Natural killer cell treated with Interleukin-12 subunit alpha and Interleukin-12 subunit beta and Interleukin-15 and Interleukin-18, amount 100 ng/mL, for 72 hours (primary cell): ENCODE measurements at places on chromosomes 4 and X. TPM values are rescaled to one million over a fixed set of nuclear protein-coding genes. Genes with fewer than 3 reads are reported as not detected.

Gene LRPAP1
- total RNA-seq, result 118 TPM

Gene DCAF12L2
- not detected for total RNA-seq

Gene SUV39H1
- 33.8 TPM for total RNA-seq

Gene PPP1R2C
- total RNA-seq, result not detected

Gene MAGEA6
- not detected for total RNA-seq

Gene MAGEB17
- total RNA-seq, result not detected

Gene AFM
- total RNA-seq, result not detected

Gene SULT1E1
- total RNA-seq, result not detected

Gene DNAAF6
- not detected for total RNA-seq

Gene ADGRG2
- 0.11 TPM for total RNA-seq

Gene SYTL4
- total RNA-seq, result not detected

Gene NPFFR2
- not detected for total RNA-seq

Gene OTC
- not detected for total RNA-seq

DNA sequence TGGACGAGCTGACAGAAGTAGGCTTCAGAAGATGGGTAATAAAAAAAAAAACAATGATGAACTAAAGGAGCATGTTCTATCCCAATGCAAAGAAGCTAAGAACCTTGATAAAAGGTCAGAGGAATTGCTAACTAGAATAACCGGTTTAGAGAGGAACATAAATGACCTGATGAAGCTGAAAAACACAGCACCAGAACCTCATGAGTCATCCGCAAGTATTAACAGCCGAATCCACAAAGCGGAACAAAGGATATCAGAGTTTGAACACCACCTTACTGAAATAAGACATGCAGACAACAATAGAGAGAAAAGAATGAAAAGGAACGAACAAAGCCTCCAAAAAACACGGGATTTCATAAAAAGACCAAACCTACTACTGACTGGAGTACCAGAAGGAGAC is 10.5 kb downstream of the NELFA start:
- no peaks in the 10 kb centered on the region for H3K27me3 ChIP-seq
- H3K27ac ChIP-seq, result no peak overlapping the region
- peaks cover 54% of the 10 kb centered on the region for H3K36me3 ChIP-seq
- no peak overlapping the region for H3K4me3 ChIP-seq

DNA sequence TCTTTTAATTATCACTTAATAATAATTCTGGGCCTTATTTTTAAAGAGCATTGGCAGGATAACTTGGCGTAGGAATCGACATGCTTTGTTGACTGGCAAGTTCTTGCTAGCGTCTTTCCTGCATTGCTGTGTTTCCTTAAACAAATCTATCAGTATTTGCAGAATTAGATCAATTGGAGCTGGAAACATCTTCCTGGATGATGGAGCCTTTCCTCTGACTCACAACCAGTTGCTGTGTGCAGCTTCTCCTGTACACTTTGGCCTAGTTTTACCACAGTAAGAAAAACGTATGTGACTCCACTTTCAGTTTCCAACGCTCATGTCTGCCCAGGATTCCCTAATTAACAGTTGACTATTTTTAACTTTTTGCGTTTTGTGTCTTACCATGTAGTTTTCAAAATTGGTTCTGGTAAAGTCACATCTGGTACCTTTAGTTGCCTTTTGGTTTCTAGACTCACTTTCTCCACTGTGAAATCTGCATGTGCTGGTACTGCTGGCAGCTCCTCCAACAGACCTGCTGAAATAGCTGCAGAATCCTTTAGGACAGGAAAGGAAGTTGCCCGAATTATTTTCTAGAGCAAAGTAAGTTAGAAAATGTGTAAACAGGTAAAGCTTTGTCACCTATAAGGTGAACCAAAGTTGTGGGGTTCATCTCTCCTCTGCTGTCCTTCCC is 553.2 kb upstream of the FAT1 start:
- no peak for DNase-seq
- no peak overlapping the region for H3K27ac ChIP-seq
- H3K4me1 ChIP-seq, result no peaks in the 10 kb centered on the region
- H3K4me3 ChIP-seq, result no peak overlapping the region
- H3K27me3 ChIP-seq, result no peaks in the 10 kb centered on the region

DNA sequence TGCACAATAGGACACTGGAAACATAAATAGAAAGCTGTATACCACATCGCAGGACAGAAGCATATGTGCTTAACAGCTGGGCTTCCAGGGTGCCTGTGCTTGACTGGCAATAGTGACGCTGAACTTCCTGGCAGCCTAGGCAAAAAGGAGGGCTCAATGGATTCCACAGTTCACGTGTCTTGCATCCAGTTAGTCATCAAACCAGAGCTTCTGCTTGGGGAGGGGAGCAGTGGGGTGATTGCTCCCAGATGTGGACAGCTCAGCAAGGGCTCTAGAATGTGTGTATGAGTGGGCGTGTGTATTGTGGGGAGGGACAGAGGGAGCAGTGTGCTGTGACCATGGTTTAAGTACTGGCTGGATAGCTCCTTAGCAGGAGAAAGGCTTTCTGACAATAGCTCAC is 2.3 kb downstream of the PRRG3 start:
- DNase-seq, result no peak
- H3K27ac ChIP-seq, result no peak overlapping the region
- H3K4me3 ChIP-seq, result no peak overlapping the region
- peaks cover 8% of the 10 kb centered on the region for H3K27me3 ChIP-seq
- H3K36me3 ChIP-seq, result no peaks in the 10 kb centered on the region
- H3K4me1 ChIP-seq, result no peaks in the 10 kb centered on the region

DNA sequence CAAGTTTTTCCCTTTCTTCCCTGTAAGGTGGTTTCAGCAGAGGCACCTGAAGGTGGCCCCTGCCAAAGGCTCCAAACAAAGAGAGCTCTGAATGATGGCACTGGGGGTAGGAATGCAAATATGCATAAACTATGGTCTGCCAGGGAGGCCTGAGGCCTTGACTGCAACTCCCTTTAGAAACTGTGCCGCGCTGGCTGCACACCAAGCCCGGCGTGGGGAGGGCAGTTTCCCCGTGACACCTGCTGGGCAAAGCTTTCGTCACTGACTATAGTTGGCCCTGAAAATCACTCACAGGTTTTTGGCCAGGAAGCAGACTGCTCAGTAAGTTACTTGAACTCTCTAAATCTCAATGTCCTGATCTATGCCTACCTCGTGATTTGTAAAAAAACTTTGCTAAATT is 97.8 kb upstream of the ATOH1 start:
- H3K27me3 ChIP-seq, result no peaks in the 10 kb centered on the region
- H3K4me1 ChIP-seq, result no peaks in the 10 kb centered on the region
- H3K4me3 ChIP-seq, result no peak overlapping the region
- no peaks in the 10 kb centered on the region for H3K36me3 ChIP-seq

DNA sequence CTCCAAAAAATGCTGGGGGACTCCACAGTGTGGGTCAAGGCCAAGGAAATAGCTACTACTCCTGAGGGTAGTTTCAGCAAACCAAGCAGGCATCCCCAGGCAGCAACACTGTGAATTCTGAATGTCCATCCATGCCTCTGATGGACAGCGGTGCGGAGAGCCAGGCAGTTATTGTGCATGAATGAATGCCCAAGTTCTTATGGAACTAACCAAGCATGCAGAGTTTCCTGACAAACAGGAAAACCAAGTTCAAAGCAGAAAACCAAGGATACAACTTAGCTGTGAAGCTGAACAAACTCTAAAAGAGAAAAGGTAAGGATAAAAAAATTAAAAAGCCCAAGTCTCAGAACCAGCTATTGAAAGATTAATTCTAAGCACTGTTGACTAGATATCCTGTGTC is 642.6 kb upstream of the HS3ST1 start:
- H3K4me3 ChIP-seq, result no peak overlapping the region
- H3K4me1 ChIP-seq, result no peaks in the 10 kb centered on the region
- H3K36me3 ChIP-seq, result no peaks in the 10 kb centered on the region
- no peak overlapping the region for H3K27ac ChIP-seq

- peaks cover 30% of the 10 kb centered on the region for H3K4me1 ChIP-seq
- H3K36me3 ChIP-seq, result peaks cover 10% of the 10 kb centered on the region
- H3K27ac ChIP-seq, result peak overlapping the region; percentile 30
These were observed 58.0 kb downstream of the SEPTIN11 start for GRCh38 chr4:77007358-77008230.

GRCh38 chr4:52317981-52318380 is 266.9 kb downstream of the SPATA18 start:
- H3K4me1 ChIP-seq, result no peaks in the 10 kb centered on the region
- peaks cover 5% of the 10 kb centered on the region for H3K36me3 ChIP-seq
- no peak overlapping the region for H3K4me3 ChIP-seq
- no peaks in the 10 kb centered on the region for H3K27me3 ChIP-seq

GRCh38 chrX:11364835-11365234 is 71.6 kb downstream of the AMELX start:
- no peaks in the 10 kb centered on the region for H3K36me3 ChIP-seq
- H3K27ac ChIP-seq, result no peak overlapping the region
- no peak for DNase-seq
- H3K4me3 ChIP-seq, result no peak overlapping the region
- no peaks in the 10 kb centered on the region for H3K27me3 ChIP-seq
- H3K4me1 ChIP-seq, result no peaks in the 10 kb centered on the region

DNA sequence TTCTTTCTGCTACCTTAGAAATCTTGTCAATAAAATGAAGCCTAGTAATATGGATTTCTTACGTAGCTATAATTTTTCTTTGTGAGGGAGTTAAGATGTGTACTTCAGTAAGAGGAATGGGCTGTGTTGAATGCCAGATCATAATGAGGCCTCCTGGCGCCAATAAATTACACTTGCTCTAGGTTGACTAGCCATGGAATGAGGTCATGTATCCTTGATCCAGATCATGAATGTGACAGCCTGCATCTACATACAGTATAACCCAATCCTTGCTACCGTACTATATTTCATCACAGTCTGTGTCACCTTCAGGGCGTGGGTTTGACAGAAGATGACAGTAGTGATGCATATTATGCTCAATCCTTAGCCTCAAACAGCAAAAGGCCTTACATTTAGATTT is 36.2 kb downstream of the NHS start:
- peaks cover 17% of the 10 kb centered on the region for H3K27me3 ChIP-seq
- no peak overlapping the region for H3K27ac ChIP-seq
- DNase-seq, result no peak
- H3K36me3 ChIP-seq, result no peaks in the 10 kb centered on the region

DNA sequence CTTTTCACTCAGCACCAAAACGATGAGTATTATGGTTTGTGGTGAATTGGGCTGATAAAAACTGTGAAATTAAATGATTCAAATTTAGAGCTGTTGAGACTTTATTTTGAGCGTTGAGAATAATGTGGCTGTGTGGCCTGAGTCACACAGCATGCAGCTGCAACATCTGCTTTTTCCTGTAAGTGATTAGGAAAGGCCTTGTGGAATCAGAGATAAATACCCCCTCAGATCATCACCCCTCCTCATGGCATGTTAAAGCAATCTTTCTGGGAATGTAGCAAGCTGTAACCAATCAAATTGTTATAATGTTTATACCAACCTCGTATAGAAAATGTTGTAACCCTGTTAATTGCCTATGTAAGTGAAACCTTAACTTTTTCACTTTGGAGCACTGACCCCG is 90.0 kb upstream of the GRPR start:
- DNase-seq, result no peak
- no peak overlapping the region for H3K27ac ChIP-seq
- H3K27me3 ChIP-seq, result peaks cover 26% of the 10 kb centered on the region

DNA sequence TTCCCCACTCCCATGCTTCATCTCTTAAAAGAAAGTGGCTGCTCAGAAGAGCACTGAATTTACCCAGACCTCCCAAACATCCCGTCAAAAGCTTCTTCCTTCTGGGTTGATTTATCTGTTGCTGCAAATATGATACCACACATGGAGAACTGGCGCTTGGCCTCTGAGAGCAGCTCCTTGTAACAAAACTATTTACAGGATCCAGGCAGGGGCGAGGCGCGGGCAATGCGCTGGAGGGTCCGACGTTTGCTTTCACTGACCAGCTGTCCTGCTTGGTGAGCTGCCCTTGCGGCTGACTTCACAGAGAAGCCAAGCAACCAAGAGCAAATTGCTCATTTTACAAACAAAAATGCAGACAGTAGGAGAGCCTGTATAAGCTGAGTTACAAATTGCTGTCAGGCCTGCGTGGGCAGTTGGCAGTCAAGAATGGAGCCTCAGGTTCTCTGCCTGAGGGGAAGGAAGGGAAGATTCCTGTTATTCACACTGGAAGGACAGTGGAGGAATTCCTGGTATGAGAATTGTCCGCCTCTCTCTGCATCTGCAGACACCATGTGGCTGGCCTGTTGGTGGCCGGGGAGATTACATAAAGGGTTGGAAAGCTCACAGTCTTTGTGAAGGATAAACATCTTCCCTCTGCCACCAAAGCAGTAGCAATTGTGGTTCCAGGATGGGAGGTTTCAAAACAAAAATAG is 192.2 kb upstream of the LEF1 start:
- H3K4me3 ChIP-seq, result no peak overlapping the region
- DNase-seq, result no peak
- no peak overlapping the region for H3K27ac ChIP-seq
- peaks cover 54% of the 10 kb centered on the region for H3K27me3 ChIP-seq
- no peaks in the 10 kb centered on the region for H3K36me3 ChIP-seq

GRCh38 chrX:53422086-53422860 is at the start of gene SMC1A:
TSS of gene SMC1A (minus strand) at chrX:53422654. CDS start at chrX:53422600, 54 bp downstream.
- no peaks in the 10 kb centered on the region for H3K27me3 ChIP-seq
- H3K27ac ChIP-seq, result peak within 1 kb of the TSS; percentile 87
- peak; percentile 99 for DNase-seq
- H3K4me1 ChIP-seq, result peaks cover 27% of the 10 kb centered on the region

- no peak overlapping the region for H3K27ac ChIP-seq
- H3K27me3 ChIP-seq, result no peaks in the 10 kb centered on the region
- DNase-seq, result no peak
- no peaks in the 10 kb centered on the region for H3K4me1 ChIP-seq
These were observed 780.7 kb upstream of the DIAPH2 start for GRCh38 chrX:95903975-95904374.

DNA sequence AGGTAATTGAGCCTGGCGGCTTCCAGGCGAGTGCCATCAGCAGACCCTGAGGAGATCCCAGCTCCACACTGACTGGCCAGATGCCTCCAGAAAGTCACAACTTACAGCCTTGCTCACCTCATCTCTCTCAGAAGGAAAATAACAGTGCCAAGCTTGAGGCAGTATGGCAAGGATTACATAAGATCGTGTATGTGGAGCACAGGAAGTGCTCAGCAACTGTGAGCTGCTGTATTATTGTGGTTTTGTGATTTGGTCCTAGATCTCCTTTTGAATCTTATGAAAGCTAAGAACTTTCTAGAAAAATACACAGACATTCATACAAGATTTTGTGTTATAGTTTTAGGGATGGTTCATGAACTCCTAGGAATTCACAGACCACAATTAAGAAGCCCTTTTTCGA is 14.0 kb downstream of the RASL11B start:
- peaks cover 7% of the 10 kb centered on the region for H3K36me3 ChIP-seq
- H3K27ac ChIP-seq, result no peak overlapping the region
- H3K4me3 ChIP-seq, result no peak overlapping the region
- H3K4me1 ChIP-seq, result no peaks in the 10 kb centered on the region
- no peaks in the 10 kb centered on the region for H3K27me3 ChIP-seq

DNA sequence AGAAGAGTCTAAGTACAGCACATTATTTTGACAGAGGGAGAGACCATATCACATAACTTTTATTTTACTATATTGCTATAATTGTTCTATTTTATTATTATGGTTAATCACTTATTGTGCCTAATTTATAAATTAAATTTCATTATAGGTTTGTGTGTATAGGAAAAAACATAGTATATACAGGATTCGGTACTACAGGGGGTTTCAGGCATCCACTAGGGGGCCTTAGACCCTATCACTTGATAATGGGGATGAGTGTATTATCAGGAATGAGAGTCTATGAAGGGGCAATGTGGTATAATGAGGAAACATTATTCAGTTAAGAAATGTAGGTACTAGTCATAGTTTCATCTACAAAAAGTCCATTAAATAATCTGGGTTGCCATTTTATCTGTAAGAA is 833.1 kb downstream of the C4orf33 start:
- no peak overlapping the region for H3K27ac ChIP-seq
- no peaks in the 10 kb centered on the region for H3K36me3 ChIP-seq
- H3K4me3 ChIP-seq, result no peak overlapping the region
- no peaks in the 10 kb centered on the region for H3K4me1 ChIP-seq

GRCh38 chr4:152585023-152585441 is 49.1 kb upstream of the FBXW7 start:
- no peaks in the 10 kb centered on the region for H3K36me3 ChIP-seq
- H3K4me3 ChIP-seq, result peak overlapping the region; percentile 57
- H3K27me3 ChIP-seq, result peaks cover 13% of the 10 kb centered on the region
- H3K27ac ChIP-seq, result peak overlapping the region; percentile 33
